Fibroblast of lung (primary cell): ENCODE measurements at places on chromosomes 13 and 19. TPM values are rescaled to one million over a fixed set of nuclear protein-coding genes. Genes with fewer than 3 reads are reported as not detected.
A peak's percentile ranks its signal among the peaks of the same experiment; 100 is the strongest.

DNA sequence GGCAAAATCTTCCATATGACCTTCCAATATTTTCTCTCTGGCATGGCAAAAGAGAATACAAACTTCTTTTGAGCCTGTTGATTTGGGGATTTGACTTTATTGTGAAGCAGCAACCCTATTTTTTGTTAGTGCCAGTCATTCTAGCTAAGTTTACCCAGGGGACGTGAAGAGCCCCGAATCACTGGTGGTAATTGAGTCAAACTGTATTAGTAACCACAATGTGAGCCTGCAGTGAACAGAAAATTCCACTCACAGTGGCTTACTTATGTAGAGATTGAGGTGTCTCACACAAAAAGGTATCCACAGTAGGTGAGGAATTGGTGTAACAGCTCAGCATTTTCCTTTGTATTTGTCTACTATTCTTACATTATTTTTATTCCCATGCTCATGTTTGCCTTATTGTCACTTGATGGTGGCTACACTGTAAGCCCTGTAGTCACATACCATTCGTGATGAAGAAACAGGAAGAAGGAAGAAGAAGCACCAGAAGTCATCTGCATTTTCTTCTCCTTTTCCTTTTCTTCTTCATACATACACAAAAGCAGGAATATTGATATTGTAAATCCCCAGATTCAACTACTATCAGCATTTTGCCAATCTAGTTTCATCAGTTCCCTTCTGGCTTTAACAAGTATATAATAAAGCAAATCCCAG lies 33.3 kb upstream of the MYCBP2 start:
- H3K36me3 ChIP-seq = no peaks in the 10 kb centered on the region
- no peak overlapping the region for H3K27ac ChIP-seq
- no peak for DNase-seq
- H3K4me1 ChIP-seq = no peaks in the 10 kb centered on the region
- no peaks in the 10 kb centered on the region for H3K27me3 ChIP-seq
- no peak overlapping the region for H3K4me3 ChIP-seq

GRCh38 chr19:8311461-8312260 lies 3.5 kb upstream of the CD320 start:
- no peak for DNase-seq
- peaks cover 9% of the 10 kb centered on the region for H3K4me1 ChIP-seq
- H3K27me3 ChIP-seq = no peaks in the 10 kb centered on the region
- H3K36me3 ChIP-seq = peaks cover 10% of the 10 kb centered on the region
- no peak overlapping the region for H3K27ac ChIP-seq

GRCh38 chr19:5030136-5030820 lies 61.4 kb downstream of the KDM4B start:
- no peak for DNase-seq
- H3K4me1 ChIP-seq = no peaks in the 10 kb centered on the region
- H3K27me3 ChIP-seq = no peaks in the 10 kb centered on the region
- no peak overlapping the region for H3K27ac ChIP-seq
- H3K4me3 ChIP-seq = no peak overlapping the region
- peaks cover 4% of the 10 kb centered on the region for H3K36me3 ChIP-seq

DNA sequence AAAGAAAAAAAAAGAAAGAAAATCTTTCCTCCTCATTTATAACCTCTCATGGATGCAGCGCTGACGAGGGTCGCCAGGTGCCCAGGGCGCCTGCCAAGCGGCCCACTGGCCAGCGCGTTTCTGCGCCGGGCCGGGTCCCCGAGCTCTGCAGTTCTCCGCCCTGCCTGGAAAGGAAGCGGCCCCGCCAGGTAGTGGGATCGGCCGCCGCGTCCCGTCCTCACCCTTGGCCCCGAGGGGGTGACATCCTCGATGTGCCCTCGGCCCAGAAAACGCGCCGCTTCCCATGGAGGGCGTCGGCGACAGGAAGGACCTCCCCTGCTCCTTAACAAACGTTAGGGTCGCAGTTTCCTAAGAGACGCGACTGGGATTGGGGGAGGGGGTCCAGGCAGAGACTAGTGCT lies 56.9 kb downstream of the ZNF726 start:
- no peak overlapping the region for H3K4me3 ChIP-seq
- no peaks in the 10 kb centered on the region for H3K27me3 ChIP-seq
- no peaks in the 10 kb centered on the region for H3K4me1 ChIP-seq
- H3K36me3 ChIP-seq = no peaks in the 10 kb centered on the region

DNA sequence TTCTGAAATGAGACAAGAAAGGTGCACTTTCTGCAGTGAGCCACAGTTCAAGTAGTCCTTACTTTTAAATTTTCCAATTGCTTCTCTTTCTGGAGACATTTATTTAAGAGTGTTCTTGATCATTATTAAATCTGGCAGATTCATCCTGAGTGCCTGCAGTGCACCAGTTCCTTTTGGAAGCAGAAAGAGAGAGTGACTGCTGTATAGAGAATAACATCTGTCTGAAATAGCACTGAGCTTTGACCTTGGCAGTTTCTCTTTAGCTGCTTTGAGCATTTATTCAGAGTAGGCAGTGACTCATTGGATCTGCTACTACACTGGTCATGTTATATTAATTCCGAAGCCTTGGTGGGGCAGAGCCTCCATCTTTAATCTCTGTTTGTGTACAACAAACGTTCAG lies 1373.7 kb downstream of the PCDH9 start:
- H3K4me3 ChIP-seq = no peak overlapping the region
- no peaks in the 10 kb centered on the region for H3K4me1 ChIP-seq
- no peaks in the 10 kb centered on the region for H3K27me3 ChIP-seq

DNA sequence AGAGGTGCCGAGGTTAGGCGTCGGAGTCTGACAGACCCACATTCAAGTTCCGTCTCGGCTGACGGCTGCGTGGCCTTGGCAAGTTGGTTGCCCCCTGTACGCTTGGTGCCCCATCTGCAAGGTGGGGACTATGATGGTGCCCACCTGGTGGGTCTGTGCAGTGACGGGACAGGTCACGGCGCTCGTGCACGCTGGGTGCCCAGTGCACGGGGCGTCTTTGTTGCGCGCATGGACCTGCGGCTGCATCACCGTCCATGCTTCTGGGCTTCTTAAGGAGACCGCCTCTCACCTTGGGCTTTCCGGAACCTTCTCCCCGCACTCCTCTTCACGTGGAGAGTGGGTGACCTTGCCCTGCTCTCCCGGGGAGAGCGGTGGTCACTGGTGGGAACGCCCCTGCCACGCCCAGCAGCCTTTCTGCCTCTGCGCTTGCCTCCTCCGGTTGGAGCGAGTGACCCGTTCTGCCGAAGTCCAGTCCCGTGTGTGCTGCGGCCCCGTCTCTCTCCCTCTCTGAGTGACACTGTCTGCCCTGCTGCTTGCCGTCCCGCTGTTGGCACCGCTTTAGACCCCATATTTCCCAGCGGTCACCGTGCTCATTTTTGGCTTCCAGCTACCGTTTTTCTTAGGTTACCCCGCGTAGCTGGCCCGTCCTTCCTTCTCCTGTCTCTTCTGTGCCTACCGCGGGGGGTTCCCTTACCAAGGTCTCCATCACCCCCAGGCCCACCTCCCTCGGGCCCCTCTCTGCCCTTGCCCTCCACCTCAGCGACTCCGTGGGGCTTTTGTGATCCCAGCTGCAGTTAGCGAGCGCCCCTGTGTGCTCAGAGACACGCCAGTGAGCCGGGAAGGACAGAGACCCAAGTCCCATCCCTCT lies 6.4 kb downstream of the ATP11A start:
- H3K27me3 ChIP-seq = no peaks in the 10 kb centered on the region
- H3K4me1 ChIP-seq = no peaks in the 10 kb centered on the region
- H3K36me3 ChIP-seq = no peaks in the 10 kb centered on the region
- H3K27ac ChIP-seq = no peak overlapping the region
- H3K4me3 ChIP-seq = no peak overlapping the region

DNA sequence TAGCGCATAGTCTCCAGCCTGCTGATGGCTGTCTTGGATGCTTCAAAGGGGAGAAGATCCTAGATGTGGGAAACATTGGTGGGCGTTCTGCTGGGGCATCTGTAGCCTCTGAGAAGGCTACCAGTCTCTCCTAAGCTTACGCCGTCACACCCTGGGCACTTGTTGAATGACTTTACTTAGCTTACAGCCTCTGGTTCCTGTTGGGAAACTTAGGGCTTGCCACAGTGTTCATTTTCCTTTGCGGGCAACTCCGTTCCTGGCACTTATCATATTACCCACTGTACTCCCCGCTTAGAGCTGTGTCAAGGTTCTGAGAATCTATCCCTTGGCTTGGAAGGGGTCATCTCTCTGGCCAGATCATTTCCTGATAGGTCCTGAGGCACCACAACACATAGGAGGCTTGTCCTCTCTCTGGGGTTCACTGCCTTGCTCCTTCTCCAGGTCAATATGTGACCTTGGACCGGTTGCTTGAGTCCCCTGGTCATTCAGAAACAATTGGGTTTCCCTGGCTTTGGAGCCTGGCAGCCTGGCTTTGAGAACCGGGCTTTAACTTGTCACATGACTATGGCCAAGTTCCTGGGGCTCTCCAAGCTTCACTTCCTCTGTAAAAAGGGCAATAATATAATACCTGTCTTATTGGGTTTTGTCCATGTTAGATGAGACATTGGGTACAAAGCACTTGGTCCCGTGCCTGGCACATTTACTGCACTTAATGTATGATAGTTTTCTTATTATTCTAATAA lies 20.5 kb upstream of the ALOX5AP start:
- H3K27me3 ChIP-seq = no peaks in the 10 kb centered on the region
- no peaks in the 10 kb centered on the region for H3K36me3 ChIP-seq
- peaks cover 12% of the 10 kb centered on the region for H3K4me1 ChIP-seq
- DNase-seq = no peak
- no peak overlapping the region for H3K27ac ChIP-seq
- no peak overlapping the region for H3K4me3 ChIP-seq

DNA sequence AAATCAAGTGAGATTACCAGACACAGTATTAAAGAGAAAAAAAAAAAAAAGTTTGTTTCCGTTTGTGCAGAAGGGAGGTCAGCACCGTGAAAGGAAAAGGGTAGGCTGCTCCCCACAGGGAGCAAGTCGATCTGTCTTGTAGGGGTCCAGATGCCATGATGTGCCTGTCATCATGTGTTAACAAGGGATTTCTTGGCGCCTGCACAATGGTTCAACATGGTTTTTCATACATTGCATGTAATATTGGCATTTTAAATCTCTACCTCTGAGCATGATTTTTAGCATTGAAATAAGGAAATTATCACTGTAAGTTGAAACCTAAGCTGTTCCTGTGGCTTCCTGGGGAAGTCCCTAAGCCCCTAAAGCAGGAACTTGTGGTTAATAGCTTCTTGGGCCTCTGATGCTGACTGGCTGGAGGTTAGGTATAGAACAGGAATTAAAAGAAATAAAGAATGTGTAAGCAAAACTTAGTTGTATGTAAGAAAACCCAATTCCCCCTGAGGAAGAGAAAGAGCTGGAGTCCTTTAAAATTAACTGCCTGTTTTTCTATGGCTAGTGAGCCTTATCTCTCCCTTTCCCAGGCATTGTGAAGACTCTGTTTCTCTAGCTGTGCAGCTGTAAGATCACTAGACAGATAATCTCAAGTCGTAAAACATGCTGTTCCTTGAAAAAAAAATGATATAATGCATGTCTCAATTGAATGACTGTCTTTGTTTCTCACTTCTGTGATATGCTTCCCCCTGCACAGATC lies 7.4 kb upstream of the FCGBP start:
- no peaks in the 10 kb centered on the region for H3K27me3 ChIP-seq
- peak; percentile 34 for DNase-seq
- no peak overlapping the region for H3K4me3 ChIP-seq

GRCh38 chr13:37138926-37139325 lies 33.5 kb upstream of the CSNK1A1L start:
- no peak for DNase-seq
- H3K4me1 ChIP-seq = no peaks in the 10 kb centered on the region

- DNase-seq = no peak
- peaks cover 10% of the 10 kb centered on the region for H3K36me3 ChIP-seq
- no peak overlapping the region for H3K27ac ChIP-seq
- H3K4me1 ChIP-seq = peaks cover 1% of the 10 kb centered on the region
- H3K27me3 ChIP-seq = no peaks in the 10 kb centered on the region
- no peak overlapping the region for H3K4me3 ChIP-seq
Observed at GRCh38 chr19:947090-947706, 21.4 kb downstream of the ARID3A start.

DNA sequence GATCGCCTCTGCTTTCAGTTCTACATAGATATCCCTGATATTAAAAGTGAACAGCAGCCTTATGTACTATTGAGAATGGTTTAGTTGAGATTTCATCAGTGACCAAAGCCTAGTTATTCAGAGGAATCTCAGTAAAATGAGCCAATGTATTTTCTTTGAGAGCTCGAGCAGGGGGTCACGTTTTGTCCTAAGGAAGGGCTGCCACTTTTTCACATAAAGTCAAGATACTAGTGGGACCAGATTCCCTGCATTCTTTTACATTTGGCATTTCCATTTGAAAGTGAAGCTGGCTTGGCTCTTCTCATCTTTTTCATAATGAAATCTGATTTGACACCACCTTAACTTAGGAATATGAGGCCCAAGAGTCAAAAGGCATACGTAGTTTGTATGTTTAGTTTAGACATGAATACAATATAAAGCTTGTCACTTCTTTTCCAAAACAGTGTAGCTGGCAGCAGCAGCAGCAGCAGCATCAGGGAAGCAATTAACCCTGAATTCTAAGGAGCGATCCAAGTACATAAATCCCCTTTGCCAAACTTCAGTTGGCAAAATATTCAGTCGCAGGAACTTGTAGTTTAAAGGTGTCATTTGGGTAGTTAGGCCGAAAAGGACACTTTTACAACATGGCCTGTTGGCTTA lies 1752.2 kb upstream of the PCDH20 start:
- H3K4me3 ChIP-seq = peak overlapping the region; percentile 21
- no peaks in the 10 kb centered on the region for H3K27me3 ChIP-seq
- H3K4me1 ChIP-seq = no peaks in the 10 kb centered on the region
- H3K36me3 ChIP-seq = no peaks in the 10 kb centered on the region

GRCh38 chr13:31014456-31014855 lies 82.0 kb downstream of the TEX26 start:
- no peak overlapping the region for H3K4me3 ChIP-seq
- no peaks in the 10 kb centered on the region for H3K27me3 ChIP-seq
- DNase-seq = no peak
- H3K4me1 ChIP-seq = no peaks in the 10 kb centered on the region
- H3K27ac ChIP-seq = no peak overlapping the region
- no peaks in the 10 kb centered on the region for H3K36me3 ChIP-seq

- no peaks in the 10 kb centered on the region for H3K4me1 ChIP-seq
- peak; percentile 22 for DNase-seq
- no peaks in the 10 kb centered on the region for H3K27me3 ChIP-seq
- H3K36me3 ChIP-seq = no peaks in the 10 kb centered on the region
- no peak overlapping the region for H3K27ac ChIP-seq
Observed at GRCh38 chr13:66329988-66330451, 900.1 kb downstream of the PCDH9 start.

DNA sequence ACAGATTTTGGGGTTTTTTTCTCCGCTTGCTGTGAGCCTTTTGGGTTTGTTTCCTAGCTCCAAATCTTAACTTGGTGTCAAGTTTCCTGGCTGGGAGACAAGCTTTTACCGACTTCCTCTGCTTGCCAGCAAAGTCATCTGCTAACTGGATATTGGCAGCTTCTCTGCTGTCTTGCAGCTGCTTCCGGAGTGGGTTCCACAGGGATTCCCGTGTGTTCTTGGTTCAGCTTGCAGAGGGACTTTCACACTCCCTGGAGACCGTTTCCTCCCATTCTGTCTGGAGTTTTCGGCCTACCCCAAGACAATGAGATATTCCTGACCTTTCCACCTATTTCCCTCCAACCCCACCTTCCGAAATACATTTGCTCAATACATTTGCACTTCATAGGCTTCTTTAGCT lies 2.2 kb upstream of the COLGALT1 start:
- H3K27me3 ChIP-seq = no peaks in the 10 kb centered on the region
- H3K36me3 ChIP-seq = no peaks in the 10 kb centered on the region
- peaks cover 8% of the 10 kb centered on the region for H3K4me1 ChIP-seq
- peak overlapping the region; percentile 68 for H3K27ac ChIP-seq

The B3GNT8 gene
- 1.3 and 3.5 TPM in 2 replicates for total RNA-seq

The MYH14 gene
- total RNA-seq = not detected in 2 replicates

The NECTIN2 gene
- total RNA-seq = 50.3 and 70.7 TPM in 2 replicates

The PSG3 gene
- not detected in 2 replicates for total RNA-seq
